ENCODE measurements at places on chromosomes 7 and 10.

DNA sequence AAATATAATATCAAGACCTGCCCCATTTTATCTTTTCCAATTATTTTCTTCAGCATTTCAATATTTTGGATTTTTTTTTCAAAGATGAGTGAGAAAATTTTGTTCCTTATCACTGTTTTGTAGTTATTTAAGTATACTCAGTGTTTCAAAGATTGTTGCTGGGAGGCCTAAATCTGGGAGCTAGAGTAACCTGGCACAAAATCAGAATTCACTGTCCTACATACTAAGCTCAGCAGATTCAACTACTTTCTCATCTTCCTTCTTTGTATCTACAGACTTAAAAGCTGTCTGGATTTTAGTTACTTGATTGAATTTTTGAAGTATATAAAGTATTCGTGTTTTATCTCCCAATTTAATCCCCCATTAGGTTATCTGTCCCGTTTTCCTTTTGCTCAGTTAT lies 85.9 kb downstream of the TAX1BP1 start:
- no peak for DNase-seq

DNA sequence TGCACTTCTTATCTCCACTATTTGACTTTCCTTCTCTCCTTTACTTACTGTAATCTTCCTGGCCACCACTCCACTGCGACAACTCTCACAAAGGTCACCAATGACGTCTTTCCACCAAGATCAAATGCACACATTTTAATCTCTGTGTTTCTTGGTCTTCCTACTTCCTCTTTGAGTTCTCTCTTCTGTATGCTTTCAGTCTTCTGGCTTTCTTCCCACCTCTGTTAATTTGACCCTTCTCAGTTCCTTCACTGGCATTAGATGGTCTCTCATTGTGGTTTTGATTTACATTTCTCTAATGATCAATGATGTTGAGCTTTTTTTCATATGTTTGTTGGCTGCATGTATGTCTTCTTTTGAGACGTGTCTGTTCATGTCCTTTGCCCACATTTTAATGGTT lies 31.9 kb downstream of the FAM107B start:
- DNase-seq, result peak; percentile 73

DNA sequence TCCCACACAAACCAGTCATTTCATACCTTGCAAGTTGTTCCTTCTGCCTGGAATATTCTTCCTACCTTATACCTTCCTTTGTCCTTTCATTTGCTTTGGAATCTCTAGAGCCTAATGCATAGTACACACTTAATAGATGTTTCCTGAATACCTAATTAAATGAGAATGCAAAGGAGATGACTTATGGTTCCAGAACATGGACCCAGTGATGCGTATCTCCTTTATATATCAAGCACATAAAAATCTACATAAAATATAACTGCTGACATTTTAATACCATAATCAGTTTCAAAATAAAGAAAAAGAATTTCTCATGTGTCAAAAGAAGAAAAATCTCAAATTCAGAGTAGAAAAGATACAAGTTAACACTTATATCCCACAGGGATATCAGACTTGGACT lies 110.6 kb upstream of the ASAH2 start:
- DNase-seq, result peak; percentile 79

DNA sequence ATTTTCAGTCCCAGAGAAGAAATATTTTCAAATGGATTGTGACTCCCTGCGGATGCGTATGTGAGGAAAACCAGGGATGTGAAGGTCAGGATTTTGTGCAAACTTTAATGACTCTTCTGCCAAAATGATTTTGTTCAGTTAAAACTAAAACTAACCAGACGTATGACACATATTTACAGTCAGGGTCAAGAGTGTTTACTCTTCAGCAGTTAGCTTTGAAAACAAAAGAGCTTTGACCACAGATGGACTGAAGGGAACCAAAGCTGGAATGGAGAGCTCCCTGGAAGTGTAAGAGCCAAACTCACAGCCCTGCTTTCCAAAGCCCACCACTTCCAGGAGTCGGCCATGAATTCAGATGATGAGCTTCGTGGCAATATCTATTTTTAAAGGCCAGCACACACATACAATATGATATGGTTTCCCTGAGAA lies 15.5 kb downstream of the SVIL start:
- DNase-seq, result no peak

- no peak for DNase-seq
These were observed 36.9 kb upstream of the KDM7A start for GRCh38 chr7:140213684-140214074.

GRCh38 chr7:111527545-111527944 lies 34.7 kb downstream of the IMMP2L start:
- peak; percentile 68 for DNase-seq

Data from OCI-LY7 (cell line).